Esophagus muscularis mucosa (tissue), 4 donors: ENCODE measurements at places on chromosomes 11 and 22. TPM values are rescaled to one million over a fixed set of nuclear protein-coding genes. Genes with fewer than 3 reads are reported as not detected.

DNA sequence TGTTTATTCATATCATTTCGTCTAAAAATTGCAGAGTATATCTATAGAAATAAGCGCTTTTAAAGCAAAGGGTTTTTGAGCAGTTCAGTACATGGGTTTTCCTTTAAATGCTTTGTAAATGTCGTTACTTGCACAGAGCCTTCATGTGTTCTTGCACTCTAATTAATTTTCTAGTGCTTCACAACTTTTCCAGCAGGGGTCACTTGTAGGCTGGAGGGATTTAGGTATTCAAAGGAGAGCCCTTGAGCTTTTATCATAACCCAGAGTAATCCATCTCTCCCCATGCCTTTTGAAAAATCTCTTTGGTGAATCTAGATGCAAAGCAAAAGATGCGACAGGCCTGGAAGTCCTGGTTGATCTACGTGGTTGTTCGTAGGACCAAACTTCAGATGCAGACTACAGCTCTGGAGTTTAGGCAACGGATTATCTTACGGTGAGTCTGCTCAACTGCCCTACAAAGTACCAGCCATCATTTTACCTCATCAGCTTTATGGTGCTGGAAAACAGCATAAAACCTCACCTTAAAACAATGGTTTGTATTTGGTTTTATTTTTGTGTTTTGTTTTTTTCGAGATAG, 60.4 kb downstream of the SFI1 start:
- H3K36me3 ChIP-seq = peaks cover 5% of the 10 kb centered on the region
- DNase-seq = no peak
- H3K27ac ChIP-seq = no peak overlapping the region
- H3K4me3 ChIP-seq = no peak overlapping the region
- no peaks in the 10 kb centered on the region for H3K4me1 ChIP-seq

GRCh38 chr11:114605370-114605769, 9.8 kb upstream of the NXPE4 start:
- H3K4me1 ChIP-seq = no peaks in the 10 kb centered on the region
- H3K27me3 ChIP-seq = no peaks in the 10 kb centered on the region
- no peak overlapping the region for H3K27ac ChIP-seq
- DNase-seq = peak; percentile 70

GRCh38 chr22:48654492-48654891, 1173.2 kb downstream of the BRD1 start:
- H3K27ac ChIP-seq = no peak overlapping the region
- H3K4me1 ChIP-seq = no peaks in the 10 kb centered on the region
- DNase-seq = no peak
- H3K36me3 ChIP-seq = no peaks in the 10 kb centered on the region
- no peak overlapping the region for H3K4me3 ChIP-seq

GRCh38 chr11:30553521-30554110, 32.5 kb downstream of the MPPED2 start:
- no peak for DNase-seq

DNA sequence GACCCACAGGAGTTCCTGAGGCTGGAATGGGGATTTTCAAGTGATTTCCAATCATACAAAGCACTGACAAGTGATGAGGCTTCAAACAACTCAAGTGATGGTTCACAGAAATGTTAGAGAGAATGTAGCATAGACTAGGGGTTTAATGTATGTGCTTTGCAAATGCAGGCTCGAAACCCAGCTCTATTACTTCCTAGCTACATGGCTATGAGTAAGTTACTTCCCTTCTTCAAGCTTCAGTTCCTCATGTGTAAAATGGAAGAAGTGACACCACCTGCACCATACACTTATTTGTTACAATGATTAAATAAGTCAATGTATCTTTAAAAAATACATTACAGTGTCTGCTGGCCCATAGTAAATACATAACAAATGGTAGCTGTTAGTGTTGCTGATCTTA, 139.8 kb downstream of the CCDC81 start:
- DNase-seq = peak; percentile 55
- no peaks in the 10 kb centered on the region for H3K27me3 ChIP-seq
- no peaks in the 10 kb centered on the region for H3K36me3 ChIP-seq
- H3K27ac ChIP-seq = no peak overlapping the region
- H3K4me1 ChIP-seq = peaks cover 38% of the 10 kb centered on the region

DNA sequence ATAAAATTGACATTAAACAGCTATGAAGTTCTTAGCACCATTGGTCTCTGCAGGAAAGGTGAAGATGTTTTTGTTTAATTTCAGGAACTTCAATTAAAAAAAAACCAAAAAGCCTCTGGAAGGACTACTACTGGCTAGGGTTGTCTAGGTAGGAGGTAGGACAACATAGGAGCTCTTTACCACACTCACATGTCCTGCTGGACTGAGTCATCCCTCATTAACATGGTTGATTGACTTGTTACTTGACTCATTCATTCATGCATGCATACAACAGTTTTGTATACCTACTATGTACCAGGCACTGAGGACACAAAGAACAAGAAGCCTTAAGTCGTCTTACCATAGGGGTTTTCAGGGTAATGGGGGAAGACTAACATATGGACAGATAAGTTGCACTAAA, 216.9 kb upstream of the ARHGAP20 start:
- no peaks in the 10 kb centered on the region for H3K27me3 ChIP-seq
- DNase-seq = no peak
- no peak overlapping the region for H3K4me3 ChIP-seq
- no peaks in the 10 kb centered on the region for H3K36me3 ChIP-seq
- H3K4me1 ChIP-seq = peaks cover 10% of the 10 kb centered on the region

GRCh38 chr22:46829941-46830715, 67.7 kb downstream of the TBC1D22A start:
- H3K27ac ChIP-seq = no peak overlapping the region
- H3K4me3 ChIP-seq = no peak overlapping the region
- H3K27me3 ChIP-seq = no peaks in the 10 kb centered on the region
- DNase-seq = peak; percentile 91

- no peak overlapping the region for H3K27ac ChIP-seq
- no peaks in the 10 kb centered on the region for H3K36me3 ChIP-seq
- no peak for DNase-seq
- no peaks in the 10 kb centered on the region for H3K4me1 ChIP-seq
Observed at GRCh38 chr22:25903294-25903693, 161.3 kb downstream of the MYO18B start.

The TRIM49 gene
- total RNA-seq = not detected

DNA sequence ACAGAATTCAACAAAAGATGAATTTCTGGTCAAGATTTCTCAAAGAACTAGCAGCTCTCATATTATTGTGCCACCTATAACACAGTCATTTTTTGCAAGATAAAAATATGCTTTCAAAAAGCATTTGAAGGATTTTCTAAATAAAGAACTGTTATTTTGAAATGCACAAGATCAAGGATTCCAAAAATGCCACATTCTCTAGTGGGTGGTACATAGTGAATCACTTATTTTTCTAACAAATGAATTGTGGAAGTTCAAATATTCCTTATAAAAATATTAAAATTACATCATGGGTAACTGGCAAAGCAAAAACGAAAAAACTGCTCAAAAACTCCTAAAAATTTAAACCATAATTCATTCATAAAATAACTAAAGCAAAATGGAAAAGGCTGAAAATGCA, 2.1 kb downstream of the RNF141 start:
- no peak overlapping the region for H3K27ac ChIP-seq
- no peak for DNase-seq
- no peaks in the 10 kb centered on the region for H3K27me3 ChIP-seq
- H3K4me1 ChIP-seq = peaks cover 12% of the 10 kb centered on the region
- no peaks in the 10 kb centered on the region for H3K36me3 ChIP-seq

The MS4A3 gene
- not detected for total RNA-seq
